Chondrocyte (in vitro differentiated cells): ENCODE measurements at places on chromosomes 6 and 20. TPM values are rescaled to one million over a fixed set of nuclear protein-coding genes. Genes with fewer than 3 reads are reported as not detected.

GRCh38 chr20:7499201-7499600 is 441.1 kb downstream of the HAO1 start:
- H3K27ac ChIP-seq, result no peak overlapping the region
- H3K36me3 ChIP-seq, result no peaks in the 10 kb centered on the region
- no peaks in the 10 kb centered on the region for H3K4me1 ChIP-seq
- no peak overlapping the region for H3K4me3 ChIP-seq

- H3K4me3 ChIP-seq, result peak overlapping the region; percentile 83
- H3K27me3 ChIP-seq, result no peaks in the 10 kb centered on the region
- peaks cover 2% of the 10 kb centered on the region for H3K36me3 ChIP-seq
- DNase-seq, result no peak
Observed at GRCh38 chr20:21126581-21126870, 644 bp downstream of the KIZ start.

DNA sequence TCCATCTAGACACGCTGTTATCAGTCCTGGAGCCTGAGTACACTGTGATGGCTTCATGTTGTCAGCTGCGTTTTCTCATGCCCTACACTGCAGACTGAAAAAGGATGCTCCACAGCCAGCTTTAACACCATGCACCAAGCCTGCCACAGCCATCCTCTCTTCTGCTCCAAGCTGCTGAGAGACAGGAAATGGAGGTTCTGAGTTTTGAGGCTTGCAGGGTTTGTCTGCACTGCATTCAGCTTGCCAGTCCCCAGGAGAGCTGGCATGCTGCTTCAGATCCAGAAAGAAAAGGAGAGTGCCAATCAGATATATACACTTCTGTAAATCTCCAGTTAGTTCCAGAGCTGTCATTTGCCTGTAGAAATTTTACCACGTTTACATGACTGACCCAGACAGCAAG is 550.7 kb upstream of the FLRT3 start:
- H3K27me3 ChIP-seq, result no peaks in the 10 kb centered on the region
- no peaks in the 10 kb centered on the region for H3K36me3 ChIP-seq
- H3K27ac ChIP-seq, result no peak overlapping the region
- no peak overlapping the region for H3K4me3 ChIP-seq
- DNase-seq, result no peak
- H3K4me1 ChIP-seq, result no peaks in the 10 kb centered on the region

GRCh38 chr6:35359744-35360348 is 17.5 kb downstream of the PPARD start:
- peak overlapping the region; percentile 82 for H3K27ac ChIP-seq
- H3K4me1 ChIP-seq, result peaks cover 68% of the 10 kb centered on the region
- no peak overlapping the region for H3K4me3 ChIP-seq

DNA sequence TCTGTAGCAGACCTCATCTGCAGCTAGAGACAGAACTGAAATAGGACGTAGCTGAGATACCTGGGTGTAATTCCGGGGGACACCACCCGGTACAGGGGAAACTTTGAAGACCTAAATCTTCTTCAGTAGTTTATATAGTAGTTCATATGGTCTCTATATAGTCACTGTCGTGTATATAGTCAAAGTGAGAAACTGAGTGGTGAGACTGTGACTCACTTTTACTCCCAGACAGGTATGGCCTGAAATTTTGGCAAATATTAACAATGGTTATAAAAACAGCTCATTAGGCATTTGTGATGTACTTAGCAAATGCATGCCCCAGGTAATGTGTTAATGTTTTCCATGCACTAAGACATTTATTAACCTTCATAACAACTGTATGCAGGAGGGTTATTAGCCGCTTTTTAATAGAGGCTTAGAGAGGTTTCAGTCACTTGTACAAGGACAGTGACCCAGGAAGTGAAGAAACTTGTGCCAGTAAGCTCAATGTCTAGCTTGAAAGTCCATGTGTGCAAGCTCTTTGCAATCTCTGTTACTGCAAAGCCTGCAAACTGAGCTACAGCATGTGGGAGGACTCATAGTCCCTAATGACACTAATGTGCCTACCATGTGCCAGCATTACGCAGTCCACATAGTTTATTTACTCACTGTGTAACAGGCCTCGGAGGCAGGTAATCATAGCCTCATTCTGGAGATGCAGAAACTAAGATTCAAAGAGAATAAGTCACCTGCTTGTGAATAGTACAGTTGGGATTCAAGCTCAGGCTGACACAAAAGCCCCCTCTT is 165.4 kb upstream of the CHD6 start:
- DNase-seq, result no peak
- no peak overlapping the region for H3K4me3 ChIP-seq
- no peaks in the 10 kb centered on the region for H3K4me1 ChIP-seq
- no peak overlapping the region for H3K27ac ChIP-seq
- no peaks in the 10 kb centered on the region for H3K36me3 ChIP-seq

GRCh38 chr6:154619146-154619545 is 108.7 kb upstream of the CNKSR3 start:
- no peak for DNase-seq
- peaks cover 14% of the 10 kb centered on the region for H3K4me1 ChIP-seq
- no peak overlapping the region for H3K4me3 ChIP-seq
- H3K27ac ChIP-seq, result no peak overlapping the region
- H3K27me3 ChIP-seq, result no peaks in the 10 kb centered on the region
- H3K36me3 ChIP-seq, result no peaks in the 10 kb centered on the region

DNA sequence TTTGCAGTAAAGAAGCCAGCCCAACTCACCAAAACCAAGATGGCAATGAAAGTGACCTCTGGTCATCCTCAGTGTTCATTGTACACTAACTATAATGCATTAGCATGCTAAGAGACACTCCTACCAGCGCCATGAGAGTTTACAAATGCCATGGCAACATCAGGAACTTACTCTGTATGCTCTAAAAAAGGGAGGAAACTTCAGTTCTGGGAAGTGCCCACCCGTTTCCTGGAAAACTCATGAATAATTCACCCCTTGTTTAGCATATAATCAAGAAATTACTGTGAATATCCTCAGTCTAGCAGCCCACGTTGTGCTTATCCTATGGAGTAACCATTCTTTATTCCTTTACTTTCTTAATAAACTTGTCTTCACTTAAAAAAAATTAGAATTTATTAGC is 19.4 kb upstream of the TRERF1 start:
- DNase-seq, result no peak
- peaks cover 6% of the 10 kb centered on the region for H3K27me3 ChIP-seq
- H3K27ac ChIP-seq, result no peak overlapping the region
- H3K4me3 ChIP-seq, result no peak overlapping the region
- peaks cover 4% of the 10 kb centered on the region for H3K4me1 ChIP-seq

GRCh38 chr6:138948546-138949179 is 39.4 kb downstream of the REPS1 start:
- H3K36me3 ChIP-seq, result peaks cover 2% of the 10 kb centered on the region
- H3K4me1 ChIP-seq, result peaks cover 26% of the 10 kb centered on the region
- no peaks in the 10 kb centered on the region for H3K27me3 ChIP-seq
- H3K27ac ChIP-seq, result no peak overlapping the region
- no peak for DNase-seq

DNA sequence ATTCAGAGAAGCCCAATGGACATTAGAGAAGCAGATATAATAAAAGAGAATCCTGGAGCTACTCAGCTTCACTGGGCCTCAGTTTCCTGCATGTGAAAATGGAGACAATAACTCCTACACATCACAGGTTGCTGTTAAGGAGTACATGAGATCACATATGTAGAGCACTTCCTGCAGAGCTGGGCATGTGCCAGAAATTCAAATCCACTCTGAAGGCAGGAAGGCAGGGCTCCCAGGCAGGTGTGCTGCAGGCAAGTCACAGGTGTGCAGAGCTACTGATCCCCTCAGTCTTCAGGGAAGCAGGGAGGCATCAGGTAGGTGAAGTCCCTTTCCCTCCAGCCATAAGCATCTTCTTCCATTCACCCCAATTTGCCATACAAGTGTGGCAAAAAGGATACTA is 48.0 kb downstream of the DST start:
- no peak for DNase-seq
- H3K36me3 ChIP-seq, result peaks cover 26% of the 10 kb centered on the region
- no peak overlapping the region for H3K27ac ChIP-seq

GRCh38 chr6:102333736-102334135 is 940.2 kb downstream of the GRIK2 start:
- no peaks in the 10 kb centered on the region for H3K4me1 ChIP-seq
- no peaks in the 10 kb centered on the region for H3K36me3 ChIP-seq
- H3K4me3 ChIP-seq, result no peak overlapping the region
- no peaks in the 10 kb centered on the region for H3K27me3 ChIP-seq
- H3K27ac ChIP-seq, result no peak overlapping the region

- H3K36me3 ChIP-seq, result peaks cover 4% of the 10 kb centered on the region
- H3K4me1 ChIP-seq, result peaks cover 18% of the 10 kb centered on the region
- DNase-seq, result no peak
- peak overlapping the region; percentile 80 for H3K27ac ChIP-seq
Observed at GRCh38 chr6:150783813-150784212, 81.7 kb upstream of the MTHFD1L start.

DNA sequence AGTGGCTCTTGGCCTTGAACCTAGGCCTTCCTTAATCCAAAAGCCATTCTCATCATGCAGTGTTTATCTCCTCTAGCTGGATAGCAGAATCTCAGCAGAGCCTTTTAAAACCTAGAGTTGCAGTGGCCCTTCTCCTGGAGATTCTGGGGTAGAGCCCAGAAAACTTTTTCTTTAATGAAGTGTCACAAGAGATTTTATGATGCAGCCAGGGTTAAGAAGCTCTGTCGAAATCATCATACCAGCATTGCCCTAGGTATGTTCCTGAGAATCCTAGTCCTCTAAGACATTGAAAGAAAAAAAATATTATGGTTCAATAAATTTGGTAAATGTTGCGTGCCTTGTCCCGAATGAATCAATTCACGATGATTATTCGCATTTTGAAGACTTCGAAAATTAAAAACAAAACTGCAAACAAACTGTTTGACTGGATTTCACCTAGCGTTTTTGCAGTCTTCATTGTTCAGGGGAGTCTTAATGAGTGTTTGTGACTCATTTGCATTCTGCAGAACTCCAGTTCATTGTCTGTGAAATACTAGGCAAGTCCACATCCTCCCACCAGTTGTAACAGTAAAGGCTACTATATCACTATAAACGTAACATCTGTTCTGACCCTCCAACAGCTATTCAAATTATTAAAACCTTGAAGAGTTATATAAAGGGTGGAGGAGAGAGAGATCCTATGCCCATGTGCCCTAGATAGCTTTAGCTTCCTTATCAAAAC is 198.6 kb downstream of the UST start:
- no peak overlapping the region for H3K27ac ChIP-seq
- H3K4me1 ChIP-seq, result peaks cover 38% of the 10 kb centered on the region
- H3K4me3 ChIP-seq, result no peak overlapping the region

- H3K27me3 ChIP-seq, result no peaks in the 10 kb centered on the region
- no peak for DNase-seq
- no peak overlapping the region for H3K4me3 ChIP-seq
- H3K27ac ChIP-seq, result no peak overlapping the region
- H3K36me3 ChIP-seq, result no peaks in the 10 kb centered on the region
Observed at GRCh38 chr6:27812078-27812804, 100.0 kb downstream of the OR2B2 start.

DNA sequence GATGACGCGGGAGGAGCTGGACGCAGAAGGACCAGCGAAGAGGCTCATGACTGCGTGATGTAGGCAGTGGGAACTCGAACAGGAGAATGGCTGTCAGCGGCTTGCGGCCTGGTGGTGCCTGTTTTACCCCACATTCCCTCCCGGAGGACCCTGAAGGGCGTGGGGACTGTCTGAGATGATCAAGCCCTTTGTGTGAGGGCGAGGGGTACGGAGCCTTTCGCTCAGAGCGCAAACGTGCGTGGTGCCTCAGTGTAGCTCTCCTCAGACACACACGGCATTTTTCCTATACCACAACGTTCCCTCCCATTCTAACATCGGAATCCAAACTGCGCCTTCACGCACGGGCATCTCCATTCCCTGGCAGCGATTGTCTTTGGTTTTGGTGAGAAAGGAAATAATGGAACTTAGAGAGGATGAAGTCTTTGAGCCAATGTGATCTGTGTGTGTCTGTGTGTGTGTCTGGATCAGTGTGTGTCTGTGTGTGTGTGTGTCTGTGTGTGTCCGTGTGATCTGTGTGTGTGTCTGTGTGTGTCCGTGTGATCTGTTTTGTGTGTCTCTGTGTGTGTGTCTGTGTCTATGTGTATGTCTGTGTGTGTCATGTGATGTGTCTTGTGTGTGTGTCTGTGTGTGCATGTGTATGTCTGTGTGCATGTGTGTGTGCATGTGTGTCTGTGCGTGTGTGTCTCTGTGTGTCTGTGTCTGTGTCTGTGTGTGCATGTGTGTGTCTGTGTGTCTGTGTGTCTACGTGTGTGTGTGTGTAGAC is 5.3 kb downstream of the PTK6 start:
- H3K4me1 ChIP-seq, result peaks cover 5% of the 10 kb centered on the region
- H3K27me3 ChIP-seq, result no peaks in the 10 kb centered on the region
- no peak overlapping the region for H3K4me3 ChIP-seq
- no peak overlapping the region for H3K27ac ChIP-seq
- DNase-seq, result no peak

DNA sequence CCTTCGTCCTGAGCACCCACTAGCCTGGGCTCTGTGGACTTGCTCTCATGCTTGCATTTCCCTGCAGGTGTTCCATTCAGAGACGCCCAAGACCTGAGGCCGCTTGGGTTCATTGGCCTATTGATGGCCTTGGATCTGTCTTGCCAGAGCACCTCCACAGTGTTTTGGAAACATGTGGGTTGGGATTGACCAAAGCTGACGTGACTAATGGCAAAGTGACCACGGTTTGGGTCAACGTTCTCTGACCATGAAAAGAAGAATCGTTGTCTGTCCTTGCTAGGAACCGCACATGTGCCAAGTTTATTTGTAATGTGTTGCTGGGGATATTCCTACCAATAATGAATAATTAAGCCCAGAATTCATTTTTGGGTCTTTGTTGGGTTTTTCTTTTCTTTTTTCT is 29.8 kb upstream of the BMP6 start:
- peaks cover 25% of the 10 kb centered on the region for H3K4me1 ChIP-seq
- no peak overlapping the region for H3K4me3 ChIP-seq
- H3K27ac ChIP-seq, result no peak overlapping the region
- H3K27me3 ChIP-seq, result no peaks in the 10 kb centered on the region
- no peaks in the 10 kb centered on the region for H3K36me3 ChIP-seq
- no peak for DNase-seq

GRCh38 chr6:41872147-41872546 is 23.0 kb downstream of the USP49 start:
- peaks cover 2% of the 10 kb centered on the region for H3K36me3 ChIP-seq
- no peaks in the 10 kb centered on the region for H3K27me3 ChIP-seq

DNA sequence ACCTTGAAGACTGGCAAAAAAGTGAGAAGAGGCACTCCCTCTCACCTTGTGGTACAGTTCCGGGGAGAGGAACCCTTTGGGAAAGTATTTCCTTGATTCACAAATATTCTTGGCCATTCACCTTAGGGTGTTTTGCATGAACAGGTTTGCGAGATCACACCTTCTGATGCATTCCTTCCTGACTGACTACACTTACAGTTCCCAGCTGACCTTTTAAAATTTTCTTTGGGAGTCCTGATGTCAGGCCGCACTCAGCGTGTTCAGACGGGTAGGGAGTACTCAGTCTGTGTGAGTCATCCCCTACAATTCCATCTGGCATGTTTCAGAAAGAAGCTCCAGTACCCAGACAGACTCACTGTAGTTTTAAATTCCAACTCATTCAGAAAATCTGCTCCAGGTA is 1.7 kb downstream of the ADGRF4 start:
- H3K27me3 ChIP-seq, result no peaks in the 10 kb centered on the region
- no peaks in the 10 kb centered on the region for H3K36me3 ChIP-seq
- no peak for DNase-seq
- H3K4me3 ChIP-seq, result no peak overlapping the region

- H3K27ac ChIP-seq, result peak overlapping the region; percentile 91
- H3K4me1 ChIP-seq, result peaks cover 50% of the 10 kb centered on the region
- peak overlapping the region; percentile 93 for H3K4me3 ChIP-seq
Observed at GRCh38 chr6:16129623-16130401, 926 bp downstream of the MYLIP start.

Gene MYL9
- 237 to 1,930 TPM (median 1,885 TPM) in 3 replicates for total RNA-seq

Gene NRN1
- total RNA-seq, result 2.5 to 3.1 TPM in 2 of 3 replicates, not detected in the other

Gene NOX3
- total RNA-seq, result not detected in 3 replicates

Gene FBXO30
- 10.4 to 11.8 TPM (median 11.0 TPM) in 3 replicates for total RNA-seq

Gene EBF4
- 8.0 to 15.2 TPM (median 11.4 TPM) in 3 replicates for total RNA-seq

Gene NMBR
- not detected in 3 replicates for total RNA-seq
